HFF-Myc (cell line): ENCODE measurements at places on chromosomes 5 and 9.

DNA sequence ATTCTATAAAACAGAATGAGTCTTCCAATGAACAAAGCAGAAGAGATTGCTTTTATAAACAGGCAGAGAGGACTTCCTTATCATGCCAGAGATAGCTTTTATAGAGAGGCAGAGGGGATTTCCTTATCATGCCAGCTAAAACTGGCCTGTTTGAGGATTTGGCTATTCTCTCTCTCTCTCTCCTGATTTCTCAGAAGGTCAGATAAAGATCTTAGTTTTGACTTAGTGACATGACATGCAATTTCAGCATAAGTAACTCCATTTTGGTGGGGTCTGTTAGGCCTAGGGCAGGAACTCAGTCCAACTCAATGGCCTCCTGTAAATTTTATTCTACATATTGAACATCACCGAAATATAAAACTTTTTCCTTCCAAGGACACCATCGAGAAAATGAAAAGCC lies 31.5 kb upstream of the DENND4C start:
- DNase-seq = no peak

- no peak for DNase-seq
Measured at GRCh38 chr5:179606071-179606909, 17.2 kb downstream of the HNRNPH1 start.

DNA sequence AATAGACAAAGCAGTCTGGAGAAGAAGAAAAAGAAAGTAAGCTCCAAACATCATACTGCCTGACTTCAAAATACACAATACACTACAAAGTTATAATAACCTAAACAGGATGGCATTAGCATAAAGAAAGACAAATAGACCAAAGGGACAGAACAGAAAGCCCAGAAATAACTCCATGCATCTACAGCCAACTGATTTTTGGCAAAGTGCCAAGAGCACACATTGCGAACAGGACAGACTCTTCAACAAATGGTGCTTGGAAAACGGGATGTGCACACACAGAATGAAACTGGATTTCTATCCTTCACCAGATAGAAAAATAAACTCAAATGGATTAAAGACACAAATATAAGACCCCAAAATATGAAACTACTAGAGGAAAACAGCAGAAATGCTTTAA lies 66.6 kb upstream of the SPATA31E1 start:
- peak; percentile 12 for DNase-seq

DNA sequence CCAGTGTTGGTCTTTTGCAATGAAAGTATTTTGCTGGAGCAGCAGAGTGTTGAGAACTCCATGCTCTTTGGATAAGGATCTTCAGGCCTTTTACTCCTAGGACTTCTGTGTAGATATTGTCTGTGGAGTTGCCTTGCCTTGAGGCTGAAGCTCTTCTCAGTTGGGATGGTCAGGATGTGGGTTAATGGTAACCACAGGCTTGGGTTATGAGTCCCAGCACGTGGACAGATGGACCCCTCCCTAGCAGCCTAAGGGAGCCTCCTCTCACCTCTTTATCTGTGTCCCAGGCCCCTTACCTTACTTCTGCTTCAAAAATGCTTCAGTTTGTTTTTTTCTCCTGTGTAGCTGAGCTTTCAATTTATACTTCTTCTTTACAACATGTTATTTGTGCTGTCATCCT lies 109.9 kb downstream of the MEGF10 start:
- DNase-seq = no peak

- no peak for DNase-seq
Measured at GRCh38 chr9:130906735-130907416, 10.3 kb upstream of the QRFP start.

- DNase-seq = peak; percentile 70
Measured at GRCh38 chr5:34743878-34744277, 87.8 kb downstream of the RAI14 start.

GRCh38 chr5:26569929-26570258 lies 468.5 kb downstream of the CDH9 start:
- no peak for DNase-seq

DNA sequence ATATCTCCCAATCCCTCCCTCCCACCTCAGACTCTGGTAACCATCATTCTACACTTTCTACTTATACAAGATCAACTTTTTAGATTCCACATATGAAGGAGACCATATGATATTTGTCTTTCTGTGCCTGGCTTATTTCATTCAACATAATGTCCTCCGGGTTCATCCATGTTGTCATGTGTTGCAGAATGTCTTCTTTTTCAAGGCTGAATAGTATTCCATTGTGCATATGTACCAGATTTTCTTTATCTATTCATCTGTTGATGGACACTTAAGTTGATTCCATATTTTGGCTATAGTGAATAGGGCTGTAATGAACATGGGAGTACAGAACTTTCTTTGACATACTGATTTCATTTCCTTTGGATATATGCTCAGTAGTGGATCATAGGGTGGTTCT lies 78.9 kb upstream of the MAP1B start:
- no peak for DNase-seq
